Foreskin keratinocyte (primary cell): ENCODE measurements at places on chromosomes 5 and 9. TPM values are rescaled to one million over a fixed set of nuclear protein-coding genes. Genes with fewer than 3 reads are reported as not detected.

DNA sequence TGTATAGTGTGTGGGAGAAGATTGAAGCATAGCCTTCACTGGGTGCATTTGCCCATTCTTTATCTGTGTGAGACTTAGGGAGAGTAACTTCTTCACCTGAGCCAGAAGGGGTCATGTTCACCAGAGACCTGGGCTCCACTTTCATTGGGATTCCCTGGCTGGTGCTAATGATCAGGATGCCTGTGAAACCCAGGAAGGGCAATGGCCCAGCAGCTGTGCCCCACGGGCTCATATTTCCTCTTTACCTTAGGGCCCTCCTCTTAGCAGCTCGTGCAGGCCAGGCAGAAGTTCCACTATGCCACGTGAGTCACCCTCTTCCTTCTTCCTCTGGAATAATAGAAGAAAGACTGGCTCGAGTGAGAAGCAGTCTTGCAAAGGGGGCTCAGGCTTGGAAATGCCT is 5.0 kb downstream of the PPARGC1B start:
- peak; percentile 29 for DNase-seq

SHISAL2B gene
- total RNA-seq = not detected in 2 replicates

TRPM3 gene
- not detected in 2 replicates for total RNA-seq

GRCh38 chr5:174204535-174205313 is 159.2 kb downstream of the NSG2 start:
- peak; percentile 33 for DNase-seq
